GM23338 (cell line): ENCODE measurements at places on chromosomes 1 and 21. TPM values are rescaled to one million over a fixed set of nuclear protein-coding genes. Genes with fewer than 3 reads are reported as not detected.

Gene SPRR2G
- polyA plus RNA-seq, result not detected in 2 replicates

Gene HRNR
- polyA plus RNA-seq, result not detected in 2 replicates

Gene CYP4B1
- not detected in 2 replicates for polyA plus RNA-seq

Gene LCE5A
- polyA plus RNA-seq, result not detected in 2 replicates

Gene TMEM240
- 1.8 and 1.9 TPM in 2 replicates for polyA plus RNA-seq

Gene GPA33
- polyA plus RNA-seq, result 0.09 and 0.10 TPM in 2 replicates

Gene CD53
- 0.70 and 0.89 TPM in 2 replicates for polyA plus RNA-seq

Gene TFF2
- polyA plus RNA-seq, result not detected in 2 replicates

Gene C1orf56
- polyA plus RNA-seq, result 26.3 and 27.8 TPM in 2 replicates

Gene PKP1
- polyA plus RNA-seq, result 0.17 and 0.19 TPM in 2 replicates

Gene IL19
- not detected in 2 replicates for polyA plus RNA-seq

Gene KIAA1614
- polyA plus RNA-seq, result 0.80 and 1.1 TPM in 2 replicates

Gene IGSF3
- 7.3 and 8.3 TPM in 2 replicates for polyA plus RNA-seq
